ENCODE measurements at places on chromosomes 2 and 18.

DNA sequence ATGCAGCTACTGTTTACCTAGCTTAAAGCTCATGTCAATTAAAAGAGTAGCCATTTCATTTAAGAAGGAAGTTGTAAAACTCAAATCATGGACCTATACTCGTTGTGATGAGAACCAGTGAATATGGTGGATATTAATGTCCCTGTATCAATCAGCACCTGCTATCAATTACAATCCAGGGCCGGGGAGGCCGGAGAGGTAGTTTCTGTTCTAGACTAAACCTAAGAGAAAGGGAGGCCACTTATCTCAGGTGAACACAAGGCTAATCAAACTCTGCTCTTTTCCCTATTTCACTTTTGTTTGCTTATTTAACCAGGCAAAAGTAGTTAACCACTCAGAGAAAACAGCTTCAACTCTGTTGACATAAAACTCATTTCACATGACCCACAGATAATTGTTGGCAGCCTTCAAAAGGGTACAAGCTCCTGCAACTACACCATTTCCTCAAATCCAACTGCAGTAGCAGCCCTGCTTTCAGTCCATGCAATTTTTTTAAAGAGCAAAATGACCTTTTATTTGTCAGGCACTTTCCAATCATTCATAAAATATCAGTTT lies 27.8 kb upstream of the SLC9A2 start:
- no peak for DNase-seq

GRCh38 chr2:70243806-70244584 lies 4.4 kb downstream of the TIA1 start:
- DNase-seq: no peak

DNA sequence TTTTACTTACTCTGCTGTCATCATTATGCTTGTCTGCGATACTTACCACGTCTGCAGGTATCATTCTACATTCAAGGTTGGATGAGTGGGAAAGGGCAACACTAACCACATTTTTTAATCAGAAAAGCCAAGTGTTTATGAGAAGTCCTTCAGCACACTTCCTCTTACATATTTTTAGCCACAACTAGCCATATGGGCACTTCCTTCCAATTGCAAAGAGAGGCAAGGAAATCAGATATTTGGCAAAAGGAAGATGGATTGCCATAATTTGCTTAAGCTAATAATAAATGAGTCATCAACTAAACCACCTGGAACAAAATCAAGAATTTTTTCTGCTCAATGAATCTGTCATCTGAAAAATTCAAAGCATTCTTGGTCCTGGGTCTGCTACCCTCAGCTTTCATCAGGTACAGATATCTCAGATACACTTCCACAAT lies 16.7 kb upstream of the MRO start:
- DNase-seq: no peak

GRCh38 chr2:237669628-237670392 lies 42.4 kb downstream of the LRRFIP1 start:
- no peak for DNase-seq

DNA sequence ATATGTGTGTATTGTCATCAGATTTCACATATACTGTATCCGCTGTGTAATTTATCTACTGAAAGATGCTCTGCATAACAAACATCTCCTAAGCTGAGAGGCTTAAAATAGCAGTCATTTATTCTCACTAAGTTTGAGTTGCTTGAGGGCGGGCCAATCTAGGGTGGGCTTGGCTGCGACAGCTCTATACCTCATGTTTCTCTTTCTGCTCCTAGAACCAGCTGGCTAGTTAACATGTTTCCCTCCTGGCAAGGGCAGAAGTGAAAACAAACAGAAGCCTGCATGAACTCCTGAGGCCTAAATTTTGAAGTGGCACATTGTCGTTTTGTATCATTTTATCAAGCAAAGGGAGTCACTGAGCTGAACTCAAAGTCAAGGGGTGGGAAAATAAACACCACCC lies 585.0 kb upstream of the VRK2 start:
- DNase-seq: no peak

DNA sequence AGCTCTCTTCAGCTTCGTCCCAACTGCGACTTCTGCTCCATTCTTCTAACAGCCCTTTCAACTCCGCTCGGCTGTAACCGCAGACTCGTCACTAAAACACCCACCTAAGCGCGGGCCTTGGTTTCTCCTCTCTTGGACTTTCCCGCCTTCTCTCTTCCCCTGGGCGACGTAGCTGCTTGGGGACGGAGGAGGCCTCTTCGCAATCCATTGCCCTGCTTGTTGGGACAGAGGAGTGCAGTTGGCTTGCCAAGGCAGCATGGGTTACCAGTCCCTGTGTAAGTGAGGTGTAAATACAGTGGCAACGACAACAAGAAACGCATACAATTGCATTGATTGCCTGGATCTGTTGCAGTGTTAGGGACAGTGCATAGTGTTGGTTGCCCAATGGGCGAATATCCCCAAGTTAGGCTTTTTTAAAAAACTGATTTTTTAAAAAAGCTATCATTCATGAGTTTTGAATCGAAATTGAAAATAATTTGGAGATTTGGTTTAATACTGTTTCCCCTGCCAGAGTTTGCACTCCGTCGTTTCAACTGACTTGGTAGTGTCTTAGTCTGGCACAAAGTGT lies 484 bp upstream of the DARS1 start:
- no peak for DNase-seq

DNA sequence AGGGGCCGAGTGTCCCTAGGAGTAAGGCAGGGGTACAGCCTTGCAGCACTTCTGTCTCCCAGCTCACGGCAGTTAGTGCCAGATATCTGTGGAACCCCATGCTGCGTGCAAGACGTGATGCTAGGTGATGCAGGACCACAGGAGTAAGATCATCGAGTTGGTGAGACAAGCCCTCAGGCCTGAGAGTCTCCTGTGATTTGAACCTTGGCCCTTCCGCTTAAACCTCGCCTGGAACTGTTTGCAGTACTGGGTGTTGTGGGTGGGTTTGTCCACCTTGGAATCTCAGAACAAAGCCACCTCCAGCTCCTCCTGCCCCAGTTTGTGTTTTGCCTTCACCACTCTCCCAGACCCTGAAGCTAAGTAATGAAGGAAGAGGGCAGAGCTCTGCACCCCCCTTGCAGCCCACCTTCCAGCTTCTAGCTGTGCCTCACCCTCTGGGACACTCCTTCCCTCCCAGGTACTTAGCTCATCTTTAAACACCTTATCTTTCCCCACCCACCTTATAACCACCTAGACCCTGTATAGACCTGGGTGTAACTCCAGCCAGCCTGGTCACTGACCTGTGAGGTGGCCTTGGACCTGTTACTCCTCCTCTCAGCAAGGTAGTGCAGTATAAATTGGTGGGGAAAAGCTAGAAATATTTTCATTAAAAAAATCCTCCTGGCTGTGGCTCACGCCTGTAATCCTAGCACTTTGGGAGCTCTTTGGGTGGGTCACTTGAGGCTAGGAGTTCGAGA lies 6.6 kb downstream of the CNNM4 start:
- no peak for DNase-seq
